NCI-H2171 treated with DMSO at 0.1 percent for 48 hours (cell line): ENCODE measurements at places on chromosomes 11 and 22.

- DNase-seq: no peak
These were observed 22.9 kb downstream of the GUCD1 start for GRCh38 chr22:24532075-24532474.

DNA sequence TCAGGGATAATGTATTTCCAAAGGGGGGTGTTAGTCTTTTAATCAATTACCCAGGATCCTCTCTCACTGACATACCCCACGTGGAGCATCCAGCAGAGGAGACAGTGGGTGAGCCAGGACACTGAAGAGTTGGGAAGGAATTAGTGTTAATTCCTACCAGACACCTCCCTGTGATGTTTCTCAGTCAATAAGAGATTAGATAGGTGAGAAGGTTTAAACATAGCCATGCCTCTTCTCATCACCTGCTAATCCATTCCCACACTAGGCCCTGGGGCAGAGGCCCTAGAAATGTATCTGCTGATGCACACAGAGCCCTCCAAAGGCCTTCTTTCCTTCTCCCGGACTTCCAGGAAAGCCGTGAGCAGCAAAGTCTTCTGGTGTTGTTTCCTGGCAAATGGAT, 363.6 kb upstream of the LARGE1 start:
- no peak for DNase-seq

DNA sequence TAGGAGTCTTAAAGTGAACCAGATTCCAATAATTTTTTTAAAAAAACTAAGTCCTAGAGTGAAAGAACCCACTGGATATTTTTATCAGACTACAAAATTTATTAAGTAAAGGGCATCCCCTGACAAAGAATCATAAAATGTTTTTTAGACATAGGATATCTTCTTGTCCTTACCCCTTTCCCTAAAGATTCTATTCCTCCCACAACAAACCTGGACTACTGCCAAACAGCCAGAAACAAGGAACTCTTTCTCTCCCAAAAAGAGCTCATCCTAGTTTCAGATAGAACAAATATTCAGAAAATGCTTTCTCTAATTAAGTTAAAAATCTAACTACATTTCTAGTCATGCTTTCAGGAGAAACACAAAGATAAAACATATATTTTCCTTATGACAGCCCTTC, 327.1 kb downstream of the FAM181B start:
- no peak for DNase-seq

GRCh38 chr11:64348383-64349024, 8.5 kb downstream of the CCDC88B start:
- DNase-seq: no peak

DNA sequence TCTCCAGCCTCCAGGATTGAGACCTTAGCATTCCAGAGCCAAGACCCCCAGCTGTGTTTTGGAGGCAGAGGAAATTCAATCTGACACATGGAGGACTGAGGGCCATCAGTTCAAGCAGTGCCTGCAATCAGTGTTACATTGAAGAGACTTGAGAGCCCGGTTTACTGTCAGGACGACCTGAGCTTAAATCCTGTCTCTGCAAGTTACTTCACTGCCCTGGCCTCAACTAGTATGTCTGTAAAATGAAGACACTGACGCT, 35.1 kb downstream of the TRIM29 start:
- DNase-seq: no peak

- DNase-seq: peak; percentile 71
These were observed 13.9 kb upstream of the TP53AIP1 start for GRCh38 chr11:128956401-128957201.

GRCh38 chr11:117822074-117823033, 2.2 kb downstream of the FXYD2 start:
- DNase-seq: peak; percentile 0

DNA sequence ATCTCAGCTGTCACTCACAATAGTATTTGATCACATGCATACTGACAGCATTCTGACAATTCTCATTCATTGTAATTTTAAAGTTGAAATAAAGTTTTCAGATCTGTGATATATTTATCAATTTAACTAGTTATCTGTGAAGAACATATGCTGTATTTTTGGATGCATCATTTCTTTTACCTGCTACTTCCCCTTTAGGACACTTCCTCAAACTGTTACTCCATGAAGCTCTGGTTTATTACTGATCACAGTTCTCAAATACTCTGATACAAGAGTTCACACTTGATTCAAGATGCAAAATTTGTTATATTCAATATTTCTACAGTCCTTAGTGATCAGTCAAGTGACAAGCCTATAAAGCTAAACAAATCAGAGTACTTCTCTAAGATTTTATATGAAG, 1655.2 kb downstream of the LRRC4C start:
- DNase-seq: no peak

DNA sequence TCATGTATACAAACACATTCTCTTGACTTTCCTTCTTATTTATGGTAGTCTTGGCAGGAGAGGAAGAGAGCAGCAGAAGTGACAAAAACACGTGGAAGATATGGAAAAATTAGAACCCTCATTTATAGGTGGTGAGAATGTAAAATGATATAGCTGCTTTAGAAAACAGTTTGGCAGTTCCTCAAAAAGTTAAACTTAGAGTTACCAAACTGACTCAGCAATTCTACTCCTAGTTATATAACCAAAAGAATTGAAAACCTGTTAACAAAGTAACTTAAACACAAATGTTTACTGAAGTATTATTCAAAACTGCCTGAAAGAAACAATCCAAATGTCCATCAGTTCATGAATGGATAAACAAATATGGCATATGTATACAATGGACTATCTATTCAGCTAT, 16.8 kb downstream of the NUCB2 start:
- no peak for DNase-seq

DNA sequence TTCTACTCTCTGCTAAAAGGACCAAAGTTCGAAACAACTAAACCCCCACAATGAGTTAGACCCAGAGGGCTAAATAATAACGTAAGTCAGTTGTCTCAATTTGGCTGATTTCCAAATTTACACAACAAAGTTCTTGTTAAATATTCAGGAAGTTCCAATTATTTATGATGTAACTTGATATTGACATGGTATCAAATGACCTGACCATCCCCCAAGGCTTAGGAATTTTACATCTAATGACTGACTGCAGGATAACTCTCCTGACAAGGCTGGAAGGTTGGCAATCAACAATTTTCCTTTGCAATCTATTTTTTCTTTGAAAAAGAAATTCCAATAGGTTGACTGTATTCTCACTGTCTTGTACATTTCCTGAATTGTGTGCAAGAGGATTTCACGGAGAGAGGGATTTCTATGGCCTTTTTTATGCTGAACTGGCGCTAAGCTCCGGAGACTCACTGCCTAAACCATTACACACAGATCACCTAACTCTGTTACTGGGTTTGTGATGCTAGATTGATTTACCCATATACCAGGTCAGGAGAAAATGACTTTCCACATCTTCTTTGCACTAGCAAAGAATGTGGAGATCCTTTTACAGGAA, 9.6 kb upstream of the CDON start:
- peak; percentile 6 for DNase-seq

DNA sequence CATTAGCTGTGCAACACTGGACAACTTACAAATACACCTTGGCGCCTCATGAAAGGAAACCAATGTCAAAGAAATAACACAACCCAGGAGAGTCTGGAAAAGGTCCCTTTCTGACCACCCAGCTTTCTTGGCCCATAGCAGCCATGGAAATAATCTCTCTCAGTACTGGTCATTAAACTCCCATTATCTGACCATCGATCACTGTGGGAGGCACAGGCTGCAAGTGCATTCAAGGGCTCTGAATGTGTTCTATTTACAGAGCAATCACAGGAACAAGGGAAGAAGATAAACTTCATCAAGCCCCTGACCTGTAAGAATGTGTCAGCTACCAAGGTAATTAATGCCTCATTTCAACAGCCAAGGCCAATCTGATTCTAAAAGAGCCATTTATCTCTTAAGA, 40.1 kb downstream of the CTSC start:
- no peak for DNase-seq

GRCh38 chr11:115251126-115251525, 253.1 kb downstream of the CADM1 start:
- DNase-seq: no peak

DNA sequence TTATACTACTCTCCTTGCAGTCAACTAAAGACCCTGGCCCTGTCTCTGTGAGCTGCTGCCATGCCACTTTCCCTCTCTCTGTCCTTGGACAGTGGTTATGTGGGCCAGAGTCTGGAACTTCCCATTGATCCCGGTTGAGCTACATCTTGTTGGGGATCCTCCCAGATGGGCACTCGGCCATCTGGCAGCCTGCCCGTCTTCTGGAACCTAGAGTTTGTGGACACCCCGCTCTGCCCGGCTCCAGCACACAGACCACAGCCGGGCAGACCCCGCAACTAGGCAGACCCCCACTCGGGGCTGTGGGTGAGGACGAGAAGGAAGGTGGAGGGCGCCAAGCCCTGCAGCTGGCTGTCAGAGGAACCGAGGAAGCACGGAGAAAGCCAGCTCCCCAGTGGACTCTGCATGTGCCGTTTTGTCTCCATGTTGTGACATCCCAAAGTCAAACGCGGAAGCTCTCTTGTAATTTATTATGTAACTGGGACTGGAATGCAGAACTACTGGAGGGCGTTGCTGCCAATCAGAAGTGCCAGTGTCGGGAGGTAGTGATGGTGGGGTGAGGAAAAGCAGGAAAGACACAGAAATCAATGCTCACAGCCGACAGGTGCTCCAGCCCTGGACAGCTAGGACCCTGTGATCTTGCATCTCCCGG, 207.7 kb downstream of the CEP164 start:
- no peak for DNase-seq

DNA sequence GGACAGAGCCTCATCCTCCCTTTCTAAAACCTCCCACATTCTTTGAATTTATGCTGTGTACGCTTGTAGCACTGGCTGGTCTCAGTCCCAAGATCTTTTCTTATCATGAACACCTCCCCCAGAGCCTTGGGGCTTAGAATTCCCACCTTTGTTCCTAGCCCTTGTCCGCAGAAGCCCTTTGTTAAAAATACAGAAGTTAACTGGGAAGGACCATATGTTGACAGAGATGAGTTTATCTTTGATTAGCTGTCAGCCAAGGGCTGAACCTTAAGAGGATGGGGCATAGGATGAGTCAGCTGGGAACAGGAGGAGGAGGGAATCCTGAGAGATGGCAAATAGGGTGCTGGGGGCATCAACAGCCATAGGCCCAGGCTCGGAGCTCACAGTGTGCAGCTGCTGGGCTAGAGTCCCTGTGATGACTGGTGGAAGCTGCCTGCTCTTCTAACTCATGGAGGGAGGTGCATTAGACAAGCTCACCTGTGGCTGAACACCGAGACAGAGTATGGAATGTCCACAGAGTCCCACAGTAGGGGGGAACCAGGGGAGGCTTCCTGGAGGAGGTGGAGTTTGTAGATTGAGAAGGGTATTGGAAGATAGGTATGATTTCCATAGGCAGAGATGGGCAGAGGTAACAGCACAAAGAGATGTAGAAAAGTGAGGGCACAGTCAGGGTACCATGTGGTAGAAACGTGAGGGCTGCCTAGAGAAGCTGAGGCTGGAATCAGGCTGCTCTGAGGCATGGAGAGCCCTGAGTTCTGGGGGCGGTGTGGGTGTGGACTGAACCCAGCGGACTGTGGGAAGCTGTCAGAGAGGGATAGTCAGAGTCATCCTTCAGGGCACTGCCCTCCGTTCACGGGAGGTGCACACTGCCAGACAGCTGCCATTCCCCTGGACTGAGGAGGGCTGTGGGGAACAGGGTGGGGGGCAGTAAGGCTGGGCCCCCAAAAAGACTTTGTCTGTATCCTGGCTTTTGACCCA, 9.9 kb downstream of the MICAL2 start:
- DNase-seq: peak; percentile 39

GRCh38 chr11:78573681-78574080, 983 bp downstream of the NARS2 start:
- no peak for DNase-seq

GRCh38 chr11:115885535-115886421, 381.6 kb upstream of the CADM1 start:
- peak; percentile 21 for DNase-seq

GRCh38 chr11:134532921-134533421, 120.9 kb upstream of the B3GAT1 start:
- no peak for DNase-seq

DNA sequence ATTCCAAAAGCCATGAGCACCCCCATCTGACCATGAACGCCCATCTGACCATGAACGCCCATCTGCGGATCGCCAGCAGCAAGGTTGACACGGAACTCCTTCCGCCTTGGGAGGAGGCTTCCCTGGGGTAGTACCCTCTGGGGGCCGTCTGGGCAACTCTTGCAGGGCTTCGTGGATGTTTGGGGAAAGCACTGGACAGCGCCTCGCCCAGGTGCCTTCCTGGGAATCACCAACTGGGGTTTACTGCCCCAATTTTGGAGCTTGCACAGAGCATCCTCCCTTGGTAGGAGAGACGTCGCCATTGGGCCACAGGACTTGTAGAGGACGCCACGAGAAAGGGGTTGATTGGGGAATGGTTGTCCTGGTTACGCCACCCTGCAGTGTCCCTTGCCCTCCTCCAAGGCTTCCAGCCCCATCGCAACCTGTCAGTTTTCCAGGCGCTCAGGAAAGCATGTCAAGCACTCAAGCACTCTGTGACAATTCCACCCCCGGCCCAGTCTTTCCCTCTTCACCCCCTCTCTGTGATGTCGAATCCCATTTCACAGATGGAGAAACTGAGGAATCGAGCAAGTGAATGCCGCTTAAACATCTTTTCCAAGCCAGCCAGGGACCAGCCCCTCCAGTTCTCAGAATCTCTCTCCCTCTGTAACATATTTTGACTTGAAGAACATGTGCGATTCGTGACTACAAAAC, 914 bp upstream of the PRDM11 start:
- DNase-seq: no peak

DNA sequence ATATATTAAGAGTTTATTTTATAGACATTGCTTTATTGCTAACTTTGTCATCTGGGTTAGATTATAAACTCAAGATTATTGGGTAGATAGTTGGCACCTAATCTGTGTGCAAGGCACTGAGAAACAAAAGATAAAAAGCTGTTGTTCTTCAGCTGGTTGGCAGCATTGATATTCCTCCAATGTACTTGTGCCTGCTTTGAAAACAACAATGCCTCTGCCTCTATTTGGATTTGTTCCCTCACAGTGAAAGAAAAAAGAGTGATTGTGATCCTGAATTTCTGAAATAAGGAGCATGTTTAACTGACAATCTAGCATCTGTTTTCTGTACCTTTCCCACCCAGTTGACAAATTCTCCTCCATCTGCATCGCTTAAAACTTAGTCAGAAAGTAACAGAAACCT, 98.3 kb downstream of the TYR start:
- DNase-seq: no peak

GRCh38 chr22:46053563-46054090, 76.7 kb upstream of the WNT7B start:
- peak; percentile 77 for DNase-seq

- peak; percentile 79 for DNase-seq
These were observed 18.1 kb upstream of the KLHL35 start for GRCh38 chr11:75450826-75451821.
